Lower lobe of right lung (tissue), 2 donors: ENCODE measurements at places on chromosomes 11 and 22. TPM values are rescaled to one million over a fixed set of nuclear protein-coding genes. Genes with fewer than 3 reads are reported as not detected.

Gene PHLDA2
- total RNA-seq, result 7.2 TPM

GRCh38 chr11:71395774-71396173 lies 52.4 kb downstream of the DHCR7 start:
- DNase-seq, result no peak

DNA sequence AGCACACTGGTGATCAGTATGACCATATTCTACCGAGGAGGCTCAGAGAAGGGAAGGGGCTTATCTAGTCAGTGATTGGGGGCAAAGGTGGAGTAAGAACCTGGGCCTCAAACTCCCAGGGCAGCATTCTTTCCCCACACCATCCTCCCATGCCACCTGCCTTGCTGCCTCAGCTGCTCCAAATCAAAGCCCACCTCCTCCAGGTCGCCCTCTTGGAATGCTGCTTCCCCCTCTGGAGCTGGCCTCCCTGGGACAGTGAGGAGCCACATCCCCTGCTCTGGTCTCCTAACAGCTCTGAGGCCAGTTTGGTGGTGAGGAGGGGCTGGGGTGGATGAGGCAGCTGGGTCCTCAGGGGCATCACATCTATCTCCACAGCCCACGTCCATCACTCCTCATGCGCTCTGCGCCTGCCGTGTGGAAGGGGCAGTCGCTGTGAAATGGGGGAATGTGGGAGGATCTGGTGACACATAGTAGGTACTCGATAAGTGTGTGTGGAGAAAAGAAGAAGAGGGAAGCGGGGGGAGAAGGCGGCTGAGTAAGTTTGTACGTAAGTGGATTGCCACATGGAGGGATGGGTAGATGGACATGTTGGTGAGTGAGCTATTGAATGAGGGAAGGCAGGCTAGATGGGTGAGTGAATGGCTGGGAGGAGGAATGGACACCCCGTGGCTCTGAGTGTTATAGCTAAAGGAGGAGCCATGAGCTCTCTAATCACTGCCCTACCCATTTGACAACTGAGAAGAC lies 16.1 kb upstream of the ARHGEF17 start:
- no peak for DNase-seq

GRCh38 chr11:6653656-6654055 lies 2.0 kb downstream of the DCHS1 start:
- no peak for DNase-seq

GRCh38 chr11:117286588-117286987 lies 4.6 kb upstream of the BACE1-AS start:
- DNase-seq, result no peak

- DNase-seq, result peak; percentile 67
Measured at GRCh38 chr22:33049119-33049729, 9.0 kb downstream of the SYN3 start.

DNA sequence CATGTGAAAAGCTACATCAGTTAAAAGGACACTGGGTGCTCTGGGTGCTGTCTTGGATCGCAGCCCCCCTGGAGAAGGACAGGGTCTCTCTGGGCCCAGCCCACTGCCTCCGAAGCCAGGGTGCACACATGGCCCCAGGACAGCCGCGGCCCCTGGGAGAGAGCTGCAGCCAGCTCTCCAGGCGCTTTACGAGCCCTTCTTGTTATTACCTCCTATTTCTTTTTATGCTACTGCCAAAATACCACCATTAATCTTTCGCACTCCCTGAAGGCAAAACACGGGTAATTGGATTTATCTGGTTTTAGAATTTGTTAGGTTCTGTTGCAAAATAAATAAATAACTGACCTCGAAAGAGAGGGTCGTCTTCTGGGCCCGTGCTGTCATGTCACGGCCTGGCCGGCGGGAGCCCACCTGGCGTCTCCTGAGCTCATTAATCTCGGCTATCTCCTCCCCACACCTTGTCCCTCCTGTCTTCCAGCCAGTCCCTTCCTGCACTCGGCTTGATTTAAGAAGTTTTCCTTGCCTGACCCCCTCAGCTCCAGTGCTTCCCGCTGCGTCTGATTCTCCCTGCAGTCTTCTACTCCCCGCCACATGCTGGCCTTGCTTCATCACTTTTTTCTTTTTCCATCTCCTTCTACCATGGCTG lies 611.7 kb downstream of the OPCML start:
- no peak for DNase-seq

DNA sequence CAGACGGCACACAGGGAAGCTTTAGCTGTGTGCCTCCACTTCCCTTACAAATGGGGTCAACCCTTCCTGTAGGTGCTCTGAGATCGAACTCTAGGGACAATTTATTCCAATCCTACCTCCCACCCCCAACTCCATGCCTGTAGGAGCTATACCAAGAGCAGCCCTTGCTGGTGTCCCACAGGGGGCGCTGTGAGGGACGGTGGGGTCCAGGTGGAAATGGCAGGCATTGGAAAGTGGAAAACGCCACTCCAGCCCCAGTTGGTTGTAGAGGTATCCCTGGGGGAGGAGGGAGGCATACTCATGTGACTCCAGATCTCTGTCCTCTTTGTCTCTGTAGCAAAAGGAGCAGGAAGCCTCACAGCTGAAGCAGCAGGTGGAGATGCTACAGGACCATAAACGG lies 161.3 kb downstream of the MYO18B start:
- DNase-seq, result no peak

DNA sequence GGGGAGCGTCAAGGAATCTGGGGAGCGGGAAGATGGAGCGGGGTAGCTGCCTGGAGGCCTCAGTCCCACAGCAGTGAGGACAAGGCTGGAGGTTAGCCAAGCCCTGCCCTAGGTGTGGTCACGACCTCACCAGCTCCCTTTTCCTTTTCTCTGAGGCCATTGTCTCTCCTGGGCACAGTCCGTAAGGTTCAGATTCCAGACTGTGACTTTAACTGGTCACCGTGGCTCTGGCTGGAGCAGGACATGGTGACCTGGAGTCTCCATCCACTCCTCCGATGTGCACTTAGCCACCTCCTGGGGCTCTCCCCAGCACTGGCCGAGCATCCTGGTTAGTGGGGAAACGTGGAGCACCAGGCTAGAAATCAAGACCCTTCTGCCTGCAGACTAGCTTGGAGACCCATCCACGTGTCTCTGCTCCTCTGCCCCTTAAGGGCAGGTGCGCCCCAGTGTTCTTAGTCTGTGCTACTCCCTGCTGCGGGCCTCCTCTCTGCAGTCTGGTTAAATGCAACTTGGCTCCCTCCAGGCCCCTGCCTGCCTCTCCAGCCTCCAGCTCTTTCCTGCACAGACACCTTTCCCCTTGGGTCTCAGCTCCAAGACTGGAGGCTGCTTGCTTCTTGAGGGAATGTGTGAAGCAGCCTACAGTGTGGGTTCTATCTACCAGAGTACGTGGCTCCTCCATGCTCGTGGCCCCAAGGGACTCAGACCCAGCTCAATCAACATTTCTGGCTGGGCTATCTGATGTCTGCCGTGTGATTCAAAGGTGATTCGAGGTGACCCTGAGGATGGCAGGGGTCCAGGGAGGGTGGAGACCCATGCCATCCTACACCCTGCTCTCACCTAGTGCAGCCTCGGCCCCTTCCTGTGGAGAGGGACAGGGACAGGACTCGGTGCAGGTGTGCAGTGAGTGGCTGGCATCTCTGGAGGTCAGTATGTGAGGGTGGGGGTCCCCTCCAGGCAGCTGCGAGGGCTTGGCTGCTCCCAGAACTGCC lies 5.2 kb downstream of the SLC25A1 start:
- DNase-seq, result no peak

- no peak for DNase-seq
Measured at GRCh38 chr22:20223421-20224255, 44.5 kb downstream of the RTN4R start.

- DNase-seq, result no peak
Measured at GRCh38 chr11:46480909-46481308, 89.3 kb upstream of the CHRM4 start.

- peak; percentile 4 for DNase-seq
Measured at GRCh38 chr22:27752141-27752540, 49.4 kb downstream of the MN1 start.
